Vagina (tissue), 2 donors: ENCODE measurements at places on chromosomes 13 and 19.

DNA sequence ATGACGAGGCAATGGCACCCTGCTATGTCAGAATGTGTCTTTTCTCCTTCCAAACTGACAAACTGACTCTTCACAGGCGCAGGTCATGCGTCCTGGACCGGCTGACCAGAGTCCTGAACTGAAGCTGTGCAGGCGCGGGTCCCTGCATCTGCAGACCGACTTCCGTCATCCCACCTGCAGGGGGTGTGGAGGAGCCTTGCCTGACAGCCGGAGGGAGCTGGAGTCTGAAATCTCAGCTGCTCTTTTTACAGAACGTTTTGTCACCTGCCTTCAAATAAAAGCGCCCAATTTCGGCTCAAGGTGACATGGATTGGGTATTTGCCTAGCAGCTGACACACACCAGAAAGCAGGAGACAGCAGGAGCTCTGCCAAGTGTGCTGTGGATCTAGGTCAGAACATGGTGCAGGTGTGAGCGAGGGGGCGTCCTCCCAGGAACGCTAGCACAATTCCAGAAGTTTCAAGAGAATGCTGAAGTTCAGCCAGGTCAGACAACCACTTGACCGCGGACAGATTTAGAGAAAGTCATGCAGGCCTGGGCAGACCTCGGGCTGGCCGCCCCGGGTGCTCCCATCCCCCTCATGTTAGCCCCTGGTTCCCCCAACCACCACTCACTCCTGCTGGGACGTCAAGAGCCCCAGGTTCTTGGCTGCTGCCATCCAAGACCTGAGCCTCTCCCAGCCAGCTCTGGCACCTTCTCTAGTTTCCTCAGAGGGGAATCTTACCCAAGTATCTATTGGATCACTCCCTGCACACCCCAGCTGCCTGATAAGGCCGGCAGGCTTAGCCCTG, 32.8 kb downstream of the ELL start:
- no peak for DNase-seq

GRCh38 chr13:20340759-20341171, 108.6 kb upstream of the GJB6 start:
- DNase-seq: no peak

- DNase-seq: no peak
Measured at GRCh38 chr13:110541526-110541920, 20.0 kb downstream of the RAB20 start.

DNA sequence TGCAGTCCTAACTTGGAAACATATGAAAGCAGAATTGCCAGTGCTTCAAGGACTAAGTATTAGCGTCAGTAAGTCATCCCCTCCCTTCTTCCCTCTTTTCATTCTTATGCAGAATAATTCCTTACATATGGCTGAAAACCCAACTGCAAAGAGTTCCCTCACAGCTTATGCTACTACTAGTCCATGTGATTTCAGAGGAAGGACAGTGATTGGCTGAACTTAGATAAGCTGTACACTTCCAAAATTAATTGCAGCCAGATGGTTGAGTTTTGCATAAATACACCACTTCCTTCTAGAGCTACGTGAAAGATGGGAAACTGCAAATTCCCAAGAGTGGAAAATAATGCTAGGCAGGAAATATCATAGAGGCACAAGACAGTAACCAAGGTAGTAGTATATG, 730.4 kb downstream of the OLFM4 start:
- no peak for DNase-seq

GRCh38 chr19:19747357-19748220, 14.7 kb upstream of the ZNF14 start:
- no peak for DNase-seq

DNA sequence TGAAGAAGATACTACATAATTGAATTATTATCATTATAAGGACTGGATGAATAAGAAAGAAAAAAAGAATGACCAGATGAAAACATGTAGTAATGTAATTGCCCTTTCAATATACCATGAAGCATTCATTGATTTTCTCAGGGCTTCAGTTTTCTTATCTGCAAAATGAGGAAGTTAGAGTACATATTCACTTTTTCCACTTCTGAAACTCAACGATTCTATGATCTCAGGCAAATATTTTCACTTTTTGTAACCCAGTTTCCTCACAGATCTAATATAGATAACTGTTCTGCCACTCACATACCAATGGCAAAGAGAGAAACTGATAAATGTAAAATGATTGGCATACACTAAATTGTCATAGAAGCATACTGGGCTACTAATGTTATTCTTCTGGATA, 856.6 kb upstream of the KLHL1 start:
- DNase-seq: no peak

GRCh38 chr13:59607172-59607571, 556.6 kb downstream of the DIAPH3 start:
- DNase-seq: no peak

GRCh38 chr19:1284979-1285736, 515 bp upstream of the EFNA2 start:
- no peak for DNase-seq

- DNase-seq: no peak
Measured at GRCh38 chr13:26664876-26665275, 95.7 kb downstream of the GPR12 start.

GRCh38 chr13:46361276-46361934, 25.6 kb downstream of the RUBCNL start:
- DNase-seq: no peak

DNA sequence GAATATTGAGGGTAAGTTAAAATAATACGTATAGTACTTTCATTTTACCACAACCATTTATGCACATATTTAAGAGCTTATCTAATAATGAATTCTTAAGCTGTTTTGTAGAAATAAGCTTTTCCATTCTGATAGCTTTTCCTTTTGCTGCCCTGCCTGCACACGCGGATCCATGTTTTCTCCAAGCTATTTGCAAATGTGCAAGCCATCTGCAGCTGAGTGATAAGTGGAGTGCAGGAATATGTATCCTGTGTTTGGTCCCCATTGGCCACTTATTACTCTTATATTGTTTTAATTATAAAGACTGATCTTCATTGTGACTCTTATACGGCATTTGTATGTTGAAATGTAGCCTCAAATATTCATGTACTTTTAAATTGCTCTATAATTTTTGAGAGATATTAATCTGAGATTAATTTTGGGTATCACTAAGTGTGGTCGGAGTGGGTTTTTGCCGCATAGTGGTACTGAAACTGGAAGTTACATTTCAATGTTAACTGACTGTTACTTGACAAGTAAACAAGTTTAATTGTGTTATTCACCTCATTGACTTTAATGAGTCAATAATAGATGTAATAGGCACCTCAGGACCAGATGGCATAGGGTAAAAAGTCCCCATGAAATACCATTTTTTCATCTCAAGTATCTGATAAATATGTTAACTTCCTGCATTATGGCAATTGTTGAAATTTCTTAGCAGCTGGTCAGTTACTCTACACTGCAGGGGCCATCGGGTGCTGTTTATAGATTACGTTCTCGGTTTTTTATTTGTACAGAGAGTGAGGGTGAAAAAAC, 1567.4 kb downstream of the EFNB2 start:
- no peak for DNase-seq

GRCh38 chr13:74732736-74733385, 598.7 kb upstream of the KLF12 start:
- DNase-seq: no peak

GRCh38 chr19:46241626-46242025, 12.1 kb downstream of the IGFL1 start:
- no peak for DNase-seq

- DNase-seq: no peak
Measured at GRCh38 chr19:48081106-48081505, 29.5 kb downstream of the PLA2G4C start.

DNA sequence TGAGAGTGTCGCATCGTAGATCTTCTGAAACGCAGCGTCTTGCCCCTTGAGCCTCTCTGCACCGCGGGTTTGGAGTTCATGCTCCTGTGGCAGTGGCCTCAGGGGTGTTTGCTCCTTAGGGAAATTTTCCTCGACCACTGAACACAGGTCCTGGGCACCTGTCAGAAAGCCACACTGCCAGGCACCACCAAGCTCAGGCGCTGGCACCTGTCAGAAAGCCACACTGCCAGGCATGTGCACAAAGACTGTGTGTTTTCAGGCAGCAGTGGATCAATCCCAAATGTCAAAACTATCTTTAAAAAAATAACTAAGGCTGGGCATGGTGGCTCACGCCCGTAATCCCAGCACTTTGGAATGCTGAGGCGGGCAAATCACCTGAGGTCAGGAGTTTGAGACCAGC, 87.1 kb downstream of the ATP11A start:
- no peak for DNase-seq

GRCh38 chr13:109684824-109685202, 101.6 kb downstream of the IRS2 start:
- no peak for DNase-seq

- DNase-seq: no peak
Measured at GRCh38 chr19:33685541-33685940, 63.8 kb downstream of the CHST8 start.

- DNase-seq: no peak
Measured at GRCh38 chr13:37344056-37344455, 238.6 kb upstream of the CSNK1A1L start.

GRCh38 chr13:41179593-41180250, 14.6 kb downstream of the KBTBD7 start:
- no peak for DNase-seq

- no peak for DNase-seq
Measured at GRCh38 chr13:79943346-79944023, 397.4 kb downstream of the SPRY2 start.

- DNase-seq: no peak
Measured at GRCh38 chr13:23741879-23742510, 147.2 kb downstream of the MIPEP start.

GRCh38 chr13:109778102-109778542, 8.3 kb downstream of the IRS2 start:
- DNase-seq: no peak
